Eye (tissue), 1 donor: ENCODE measurements at places on chromosomes 12 and 14.

GRCh38 chr12:128109636-128110035, 157.3 kb upstream of the TMEM132C start:
- no peak for DNase-seq

DNA sequence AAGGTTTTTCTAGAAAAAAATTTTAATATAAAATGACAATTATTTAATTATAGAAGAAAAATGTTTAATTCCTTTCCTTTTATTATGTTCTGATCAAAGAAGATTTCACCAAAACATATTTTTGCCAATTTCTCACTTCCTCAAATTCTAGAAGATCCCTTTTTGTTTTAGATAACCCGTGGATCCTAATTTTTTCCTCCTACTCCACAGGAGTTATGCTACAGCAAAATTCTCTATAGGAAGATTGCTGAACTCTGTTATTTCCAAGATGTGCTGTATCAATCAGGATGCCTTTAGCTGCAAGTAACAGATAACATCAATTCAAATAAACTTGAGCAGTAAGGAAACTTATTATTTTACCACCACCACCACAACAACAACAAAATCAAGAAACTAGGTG, 3.8 kb upstream of the SNX6 start:
- no peak for DNase-seq

- no peak for DNase-seq
These were observed 1317.4 kb upstream of the TMEM132C start for GRCh38 chr12:126949558-126949957.

DNA sequence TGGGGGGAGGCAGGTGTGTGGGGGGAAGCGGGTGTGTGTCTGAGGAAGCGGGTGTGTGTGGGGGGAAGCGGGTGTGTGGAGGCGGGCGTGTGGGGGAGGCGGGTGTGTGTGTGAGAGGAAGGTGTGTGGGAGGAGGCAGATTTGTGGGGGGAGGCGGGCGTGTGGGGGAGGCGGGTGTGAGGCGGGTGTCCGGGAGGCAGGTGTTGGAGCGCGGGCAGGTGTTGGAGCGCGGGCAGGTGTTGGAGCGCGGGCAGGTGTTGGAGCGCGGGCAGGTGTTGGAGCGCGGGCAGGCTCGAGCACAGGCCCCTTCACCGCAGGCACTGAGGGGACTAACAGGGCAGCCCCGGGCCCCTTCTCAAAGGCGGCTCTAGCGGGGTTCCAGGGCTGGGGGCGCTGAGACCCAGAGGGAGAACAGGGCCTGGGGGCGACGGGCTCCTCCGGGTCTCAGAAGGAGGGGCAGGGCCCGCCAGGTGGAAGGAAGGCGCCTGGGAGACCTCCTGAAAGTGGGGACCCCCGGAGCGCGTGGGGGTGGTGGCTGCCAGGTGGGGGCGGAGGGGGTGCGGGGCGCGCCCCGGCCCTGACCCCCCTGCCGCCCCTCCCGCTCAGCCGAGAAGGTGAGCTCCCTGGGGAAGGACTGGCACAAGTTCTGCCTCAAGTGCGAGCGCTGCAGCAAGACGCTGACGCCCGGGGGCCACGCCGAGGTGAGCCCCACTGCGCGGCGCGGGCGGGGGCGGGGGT, 3.2 kb downstream of the CRIP2 start:
- DNase-seq: peak; percentile 39

DNA sequence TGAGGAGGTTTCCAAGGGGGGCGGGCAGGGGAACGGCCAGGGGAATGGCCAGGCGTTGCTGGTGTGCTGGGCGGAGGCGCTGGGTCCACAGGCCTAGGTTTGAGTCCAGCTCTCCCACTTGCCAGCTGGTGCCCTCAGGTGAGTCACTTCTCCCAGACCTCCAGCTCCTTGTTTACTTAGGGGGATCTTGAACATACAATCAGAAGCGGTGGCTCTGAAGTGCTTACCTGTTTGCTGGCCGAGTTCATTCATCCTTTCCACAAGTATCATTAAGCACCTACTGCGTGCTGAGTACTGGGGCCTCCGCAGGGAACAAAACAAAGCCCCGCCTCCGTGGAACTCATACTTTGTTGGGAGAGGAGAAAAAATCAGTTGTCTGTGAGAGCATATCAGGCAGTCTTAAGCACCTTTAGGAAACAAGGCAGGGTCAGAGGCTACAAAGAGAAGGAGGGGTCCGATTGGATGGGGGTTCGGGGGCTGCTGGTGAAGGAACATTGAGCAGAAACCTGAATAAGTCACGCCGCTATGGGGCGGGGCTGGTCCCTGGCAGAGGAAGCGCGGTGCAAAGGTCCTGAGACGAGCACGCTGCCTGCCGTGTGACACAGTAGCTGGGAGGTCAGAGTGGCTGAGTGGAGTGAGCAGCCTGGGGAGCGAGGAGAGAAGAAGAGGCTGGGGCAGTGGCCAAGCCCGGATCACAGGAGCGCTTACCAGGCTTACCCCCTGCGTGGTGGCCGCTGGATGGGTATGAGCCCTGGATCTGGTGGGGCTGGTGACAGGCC, 15.1 kb downstream of the MVK start:
- no peak for DNase-seq

DNA sequence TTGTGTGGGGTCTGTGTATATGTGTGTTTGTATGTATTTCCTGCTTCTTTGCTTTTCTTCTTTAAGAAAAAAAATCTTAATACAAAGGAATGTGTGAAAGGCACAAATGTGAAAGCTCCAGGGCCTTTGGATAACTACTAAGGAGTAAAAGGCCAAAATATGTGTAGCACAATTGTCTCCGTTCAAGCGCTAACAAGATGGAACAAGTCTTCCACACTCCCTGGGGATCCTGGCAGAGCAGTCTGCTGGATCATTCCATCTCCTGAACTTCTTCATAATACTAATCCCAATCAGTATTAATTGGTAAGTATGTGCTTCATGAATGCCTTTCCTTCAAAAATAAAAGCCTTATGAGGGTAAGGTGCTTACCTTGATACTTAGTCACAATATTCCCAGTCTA, 462.5 kb upstream of the TBX3 start:
- DNase-seq: no peak

GRCh38 chr14:65462411-65462810, 49.9 kb downstream of the FUT8 start:
- no peak for DNase-seq
